NCI-H1048 (cell line): ENCODE measurements at places on chromosomes 16 and 17.

- no peak for DNase-seq
Observed at GRCh38 chr16:85505794-85506634, 107.1 kb upstream of the GSE1 start.

GRCh38 chr16:77271532-77272426, 72.6 kb downstream of the SYCE1L start:
- no peak for DNase-seq

DNA sequence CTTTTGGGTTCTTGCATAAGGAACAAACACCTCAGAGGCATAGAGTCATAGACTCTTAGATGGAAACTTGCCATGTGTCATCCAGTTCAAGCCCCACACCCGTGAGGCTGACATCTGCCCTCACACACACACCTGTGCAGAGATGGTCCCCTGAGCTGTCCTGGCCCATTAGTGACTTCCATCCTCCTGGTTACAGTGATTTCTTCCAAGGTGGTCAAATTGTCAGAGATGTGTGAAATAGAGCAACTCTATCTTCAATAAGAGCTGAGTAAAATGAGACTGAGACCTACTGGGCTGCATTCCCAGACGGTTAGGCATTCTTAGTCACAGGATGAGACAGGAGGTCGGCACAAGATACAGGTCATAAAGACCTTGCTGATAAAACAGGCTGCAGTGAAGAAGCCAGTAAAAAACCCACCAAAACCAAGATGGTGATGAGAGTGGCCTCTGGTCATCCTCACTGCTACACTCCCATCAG, 342.2 kb upstream of the TNRC6C start:
- DNase-seq, result no peak

DNA sequence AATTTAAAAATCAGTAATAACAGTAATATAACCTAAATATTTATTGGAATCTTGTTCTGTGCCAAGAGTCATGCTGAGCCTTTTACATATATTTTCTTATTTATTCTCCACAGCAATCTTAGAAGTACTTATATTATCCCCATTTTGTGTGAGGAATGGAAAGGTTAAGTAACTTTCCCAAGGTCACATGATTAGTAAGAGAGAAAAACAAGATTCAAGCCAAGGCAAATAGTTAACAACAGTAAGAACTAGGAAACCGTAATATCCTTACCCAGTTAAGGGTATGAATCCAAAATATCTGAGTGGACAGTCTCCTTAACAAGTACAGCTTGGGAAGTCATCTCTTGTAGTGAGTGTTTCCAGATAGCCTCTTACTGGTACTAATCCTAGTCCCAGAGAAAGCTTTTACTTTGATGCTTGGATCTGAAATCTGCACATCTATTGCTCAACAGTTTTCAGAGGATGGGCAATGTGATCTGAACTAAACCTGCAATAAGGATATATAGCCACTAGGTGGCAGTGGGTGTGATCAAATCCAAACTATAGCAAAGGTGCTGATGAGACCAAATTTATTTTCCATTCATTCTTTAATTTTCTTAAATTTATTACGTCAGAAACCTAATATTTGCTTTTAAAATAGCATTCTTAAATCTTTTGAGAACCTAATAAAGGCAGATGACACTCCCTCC, 23.3 kb downstream of the SHISA6 start:
- DNase-seq, result no peak

- DNase-seq, result no peak
Observed at GRCh38 chr17:18318117-18318516, 3.0 kb downstream of the SMCR8 start.

GRCh38 chr17:40290629-40291280, 3.1 kb downstream of the CDC6 start:
- DNase-seq, result no peak

DNA sequence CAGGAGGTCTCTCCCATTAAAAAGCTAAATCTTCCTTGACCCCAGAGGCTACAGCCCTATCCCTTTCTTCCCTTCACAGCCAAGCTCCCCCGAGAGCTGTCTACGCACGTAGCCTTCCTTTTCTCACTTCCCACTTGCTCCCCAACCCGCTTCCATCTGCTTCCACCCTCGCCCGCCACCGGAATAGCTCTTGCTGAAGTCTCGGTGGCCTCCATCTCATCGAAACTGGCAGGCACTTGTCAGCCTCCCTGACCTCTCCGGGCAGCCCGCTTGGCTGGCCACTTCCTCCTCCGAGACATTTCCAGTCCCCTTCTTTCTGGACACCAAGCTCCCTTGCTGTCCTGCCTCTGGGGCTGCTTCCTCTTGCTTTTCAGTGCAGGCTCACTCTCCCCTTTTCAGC, 10.7 kb upstream of the EPOP start:
- no peak for DNase-seq

DNA sequence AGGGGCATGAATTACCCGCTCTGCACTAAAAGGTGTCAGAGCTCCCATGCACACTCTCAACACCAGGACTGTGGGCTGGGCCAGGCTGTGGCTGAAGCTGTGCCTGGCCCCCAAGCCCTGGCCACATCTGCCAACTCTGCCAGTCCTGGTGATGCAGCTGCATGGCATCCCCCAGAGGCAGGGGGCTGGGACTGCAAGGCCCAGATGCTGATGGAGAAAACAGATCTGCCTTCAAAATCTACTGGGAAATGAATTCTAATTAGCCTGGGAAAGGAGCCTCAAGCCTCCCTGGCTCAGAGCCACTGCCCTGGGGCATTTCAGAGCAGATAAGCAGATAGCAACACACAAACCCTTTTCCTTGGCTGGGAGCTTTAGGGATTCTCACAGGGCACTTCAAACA, 3.4 kb downstream of the CHST6 start:
- DNase-seq, result no peak

DNA sequence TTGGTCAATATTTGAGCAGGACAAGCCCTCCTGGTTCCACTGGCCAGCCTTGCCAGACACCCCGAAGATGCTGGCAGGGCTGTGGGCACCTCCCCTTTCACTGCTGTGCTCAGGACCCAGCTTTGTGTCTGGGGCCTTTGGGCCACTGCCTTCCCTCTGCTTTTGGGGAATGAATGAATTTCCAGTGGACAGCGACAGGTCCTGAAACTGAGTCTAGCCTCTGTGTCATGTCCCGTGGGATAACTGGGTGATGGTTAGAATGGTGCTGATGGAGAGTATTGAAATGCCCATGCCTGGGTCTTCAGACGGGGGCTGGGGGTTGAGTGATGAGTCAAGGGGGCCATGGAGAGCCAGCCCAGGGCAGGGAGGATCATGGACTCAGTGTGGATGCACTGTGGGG, 135.8 kb downstream of the FOXL1 start:
- DNase-seq, result no peak

DNA sequence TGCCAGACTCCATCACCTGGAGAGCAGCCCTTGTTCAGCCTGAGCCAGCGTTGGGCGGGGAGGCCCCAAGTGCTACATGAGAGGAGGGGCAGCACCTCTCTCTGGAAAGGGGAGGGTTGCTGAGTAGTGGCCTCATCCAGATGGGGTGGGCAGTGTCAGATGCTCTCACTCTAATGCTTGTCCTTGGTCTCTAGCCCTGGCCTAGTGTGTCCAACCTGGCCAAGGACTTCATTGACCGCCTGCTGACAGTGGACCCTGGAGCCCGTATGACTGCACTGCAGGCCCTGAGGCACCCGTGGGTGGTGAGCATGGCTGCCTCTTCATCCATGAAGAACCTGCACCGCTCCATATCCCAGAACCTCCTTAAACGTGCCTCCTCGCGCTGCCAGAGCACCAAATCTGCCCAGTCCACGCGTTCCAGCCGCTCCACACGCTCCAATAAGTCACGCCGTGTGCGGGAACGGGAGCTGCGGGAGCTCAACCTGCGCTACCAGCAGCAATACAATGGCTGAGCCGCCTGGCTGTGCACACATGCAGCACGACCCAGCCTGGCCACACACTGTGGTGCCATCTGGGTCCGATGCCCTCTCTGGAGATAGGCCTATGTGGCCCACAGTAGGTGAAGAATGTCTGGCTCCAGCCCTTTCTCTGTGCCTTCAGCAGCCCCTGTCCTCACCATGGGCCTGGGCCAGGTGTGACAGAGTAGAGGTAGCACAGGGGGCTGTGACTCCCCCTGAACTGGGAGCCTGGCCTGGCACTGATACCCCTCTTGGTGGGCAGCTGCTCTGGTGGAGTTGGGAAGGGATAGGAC, 4.3 kb downstream of the CTRL start:
- DNase-seq, result no peak

DNA sequence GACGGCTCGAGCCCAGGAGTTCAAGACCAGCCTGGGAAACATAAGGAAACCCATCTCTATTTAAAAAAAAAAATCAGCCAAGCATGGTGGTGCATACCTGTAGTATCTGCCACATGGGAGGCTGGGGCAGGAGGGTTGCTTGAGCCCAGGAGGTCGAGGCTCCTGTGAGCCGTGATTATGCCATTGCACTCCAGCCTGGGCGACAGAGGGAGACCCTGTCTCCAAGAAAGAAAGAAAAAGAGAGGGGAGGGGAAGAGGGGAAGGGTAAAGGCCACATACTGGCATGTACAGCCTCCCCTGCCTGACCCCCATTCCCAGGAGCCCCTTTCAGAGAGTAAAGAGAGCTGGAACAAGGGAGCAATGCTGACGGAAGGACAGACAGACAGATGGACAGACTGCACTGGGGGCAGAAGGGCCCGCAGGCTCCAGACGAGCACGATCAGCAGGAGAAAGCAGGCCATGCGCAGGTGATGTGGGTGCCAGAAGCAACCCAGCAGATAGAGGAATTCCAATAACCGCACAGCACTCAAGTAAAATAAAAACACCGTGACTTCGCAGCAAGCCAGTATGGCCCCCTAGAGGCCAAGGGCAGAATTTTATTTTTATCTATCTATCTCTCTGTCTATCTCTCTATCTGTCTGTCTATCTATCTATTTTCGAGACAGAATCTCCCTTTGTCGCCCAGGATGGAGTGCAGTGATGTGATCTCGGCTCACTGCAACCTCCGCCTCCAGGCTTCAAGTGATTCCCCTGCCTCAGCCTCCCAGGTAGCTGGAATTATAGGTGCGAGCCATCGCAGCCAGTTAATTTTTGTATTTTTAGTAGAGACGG, 27.1 kb upstream of the SNN start:
- no peak for DNase-seq

GRCh38 chr17:30790279-30790678, 34.2 kb downstream of the CRLF3 start:
- DNase-seq, result no peak

- DNase-seq, result no peak
Observed at GRCh38 chr16:86002178-86002900, 103.4 kb downstream of the IRF8 start.

DNA sequence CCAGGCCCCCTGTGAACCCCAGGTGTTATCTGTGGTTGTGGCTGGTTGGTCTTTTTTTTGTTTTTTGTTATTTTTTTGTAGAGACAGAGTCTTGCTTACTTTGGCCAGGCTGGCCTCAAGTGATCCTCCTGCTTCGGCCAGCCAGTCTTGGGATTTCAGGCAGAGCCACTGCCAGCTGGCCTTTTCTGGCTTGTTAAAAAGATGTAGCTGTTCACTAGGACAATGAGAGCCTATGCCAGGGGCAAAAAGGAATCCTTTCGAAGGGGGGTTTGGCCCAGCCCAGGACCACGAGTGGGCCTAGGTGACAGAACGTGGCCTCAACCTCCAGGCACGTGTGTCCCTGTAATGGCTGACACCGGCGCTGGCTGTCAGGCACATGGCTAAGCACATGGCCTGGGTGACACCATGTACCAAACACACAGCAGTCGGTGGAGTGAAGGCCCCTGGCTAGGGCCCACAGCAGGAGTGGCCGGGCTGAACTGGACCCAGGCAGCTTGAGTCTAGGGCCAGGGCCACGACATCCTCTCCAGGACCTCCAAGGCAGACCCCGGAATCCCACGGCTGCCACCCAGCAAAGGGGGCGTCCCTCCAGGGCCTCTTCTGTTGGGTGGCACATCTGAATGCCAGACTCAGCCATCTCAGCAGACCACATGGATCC, 6.9 kb upstream of the SLC38A8 start:
- no peak for DNase-seq

- no peak for DNase-seq
Observed at GRCh38 chr17:40471846-40472732, 28.8 kb downstream of the IGFBP4 start.

- no peak for DNase-seq
Observed at GRCh38 chr17:38453951-38454421, 25.7 kb downstream of the ARHGAP23 start.

DNA sequence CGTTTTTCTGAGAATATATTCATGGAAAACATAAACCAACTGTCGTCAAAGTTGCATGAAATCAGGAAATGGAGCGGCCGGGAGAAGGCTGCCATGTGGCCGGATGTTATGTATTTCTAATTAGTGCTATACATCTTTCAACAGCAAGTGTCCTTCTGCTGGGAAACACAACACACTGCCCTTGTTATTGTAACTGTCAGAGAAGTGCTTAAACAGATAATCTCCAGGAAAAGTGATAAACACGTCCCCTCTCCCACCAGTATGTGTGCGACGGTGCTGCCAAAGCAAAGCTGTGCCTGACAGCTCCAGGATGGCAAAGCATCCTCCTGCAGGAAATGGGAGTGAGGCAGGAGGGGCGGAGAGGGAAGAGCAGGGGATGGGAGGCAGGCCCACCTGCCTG, 111.8 kb downstream of the SMG6 start:
- DNase-seq, result no peak

DNA sequence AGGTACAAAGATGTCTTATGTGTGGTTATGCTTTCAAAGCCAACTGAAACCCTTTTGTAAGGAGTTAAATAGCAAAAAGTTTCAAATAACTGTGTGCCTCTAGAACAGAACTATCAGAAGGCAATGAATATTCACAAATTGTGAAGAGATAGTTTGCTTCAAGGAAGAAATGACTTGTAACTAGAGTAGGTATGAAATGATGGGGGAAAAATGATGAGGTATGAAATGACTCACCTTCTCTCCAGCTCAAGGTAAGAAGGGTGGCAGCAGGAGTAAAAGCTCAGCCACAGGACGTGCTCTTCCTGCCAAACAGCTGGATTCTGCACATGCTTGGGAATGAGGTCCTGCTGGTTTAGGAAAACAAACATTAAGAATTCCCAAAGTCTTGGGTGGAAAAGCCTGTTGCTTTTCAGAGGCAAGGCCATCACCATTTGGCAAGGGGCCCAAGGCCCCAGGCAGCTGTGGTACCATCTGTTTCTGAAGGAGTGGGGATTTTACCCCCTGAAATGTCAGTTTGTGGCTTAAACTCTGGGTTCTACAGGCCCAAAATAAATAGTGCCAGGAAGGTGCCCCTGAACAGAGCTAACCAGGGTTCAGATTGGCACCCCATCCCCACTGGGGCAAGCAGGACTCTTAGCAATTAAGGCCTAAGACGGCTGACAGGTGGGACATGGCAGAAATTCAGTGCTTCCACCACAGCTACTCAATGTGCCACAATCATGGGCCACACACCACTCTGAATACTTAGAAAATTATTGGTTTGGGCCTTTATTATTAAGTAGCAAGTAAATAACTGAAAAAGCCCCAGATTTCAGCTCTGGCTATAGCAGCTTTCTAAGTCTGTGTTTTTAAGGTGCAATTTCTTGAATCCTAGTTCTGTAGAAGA, 13.3 kb downstream of the HERPUD1 start:
- DNase-seq, result no peak
